Stimulated activated CD8-positive, alpha-beta memory T cell treated with anti-CD3 and anti-CD28 coated beads, Interleukin-4, amount 100 ng/mL, for 4 hours (primary cell): ENCODE measurements at places on chromosomes 1 and 21.

DNA sequence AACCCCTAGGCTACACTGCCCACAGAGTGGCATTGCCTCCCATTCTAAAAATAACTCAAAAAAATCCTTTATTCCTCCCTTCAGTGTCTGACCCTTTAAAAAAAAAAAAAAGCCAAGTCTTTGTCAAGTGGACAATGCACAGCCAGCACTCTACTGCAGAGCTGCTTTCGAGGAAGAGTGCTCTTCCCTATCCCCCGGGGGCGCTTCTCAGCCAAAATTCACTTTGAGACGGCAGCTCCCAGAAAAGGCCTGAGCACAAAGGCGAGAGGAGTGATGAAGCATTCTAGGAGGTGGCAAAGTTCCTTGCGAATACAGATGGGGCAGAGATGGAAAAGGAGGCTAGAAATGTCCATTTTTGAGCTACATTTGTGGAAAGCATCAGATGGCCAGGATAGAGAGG lies 23.3 kb downstream of the EPHA10 start:
- DNase-seq: no peak

- DNase-seq: no peak
Measured at GRCh38 chr1:205256951-205257625, 29.3 kb downstream of the TMCC2 start.

- no peak for DNase-seq
Measured at GRCh38 chr1:159854116-159854692, 8.3 kb downstream of the VSIG8 start.

- DNase-seq: no peak
Measured at GRCh38 chr1:67705735-67706453, 20.9 kb downstream of the GADD45A start.

- DNase-seq: no peak
Measured at GRCh38 chr1:172628401-172628800, 30.5 kb upstream of the FASLG start.

- peak; percentile 58 for DNase-seq
Measured at GRCh38 chr21:44510508-44511218, 29.3 kb downstream of the KRTAP10-1 start.

GRCh38 chr1:4395158-4395557 lies 259.3 kb upstream of the AJAP1 start:
- DNase-seq: no peak

DNA sequence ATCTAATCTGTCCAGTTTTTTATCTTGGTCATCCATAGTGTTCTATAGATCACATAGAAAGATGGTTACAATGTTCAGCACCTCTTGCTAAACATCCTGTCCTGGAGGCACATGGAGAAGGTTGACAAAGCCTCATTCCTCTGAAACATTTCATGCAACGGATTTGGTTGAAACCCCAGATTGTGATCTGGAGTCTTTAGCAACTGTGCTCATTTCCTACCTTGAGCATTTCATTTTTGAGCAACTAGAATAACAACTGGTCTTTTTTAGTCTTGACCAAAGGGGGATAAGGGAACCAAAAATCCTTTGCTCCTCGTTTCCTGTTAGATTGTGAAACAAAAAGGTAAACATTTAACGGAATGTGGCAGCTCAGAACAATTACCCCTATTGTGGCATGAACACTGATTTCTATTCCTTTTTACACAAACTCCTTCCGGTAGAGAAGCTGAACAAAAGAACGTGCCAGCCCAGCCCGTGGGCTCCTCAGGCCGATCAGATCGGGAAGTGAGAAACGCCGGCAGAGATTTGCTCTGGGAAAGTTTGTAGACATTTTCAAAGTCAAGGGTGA lies 94.7 kb upstream of the ERRFI1 start:
- no peak for DNase-seq

- no peak for DNase-seq
Measured at GRCh38 chr1:56285554-56286402, 293.6 kb downstream of the PLPP3 start.

GRCh38 chr1:15962671-15963362 lies 13.1 kb downstream of the ZBTB17 start:
- no peak for DNase-seq

DNA sequence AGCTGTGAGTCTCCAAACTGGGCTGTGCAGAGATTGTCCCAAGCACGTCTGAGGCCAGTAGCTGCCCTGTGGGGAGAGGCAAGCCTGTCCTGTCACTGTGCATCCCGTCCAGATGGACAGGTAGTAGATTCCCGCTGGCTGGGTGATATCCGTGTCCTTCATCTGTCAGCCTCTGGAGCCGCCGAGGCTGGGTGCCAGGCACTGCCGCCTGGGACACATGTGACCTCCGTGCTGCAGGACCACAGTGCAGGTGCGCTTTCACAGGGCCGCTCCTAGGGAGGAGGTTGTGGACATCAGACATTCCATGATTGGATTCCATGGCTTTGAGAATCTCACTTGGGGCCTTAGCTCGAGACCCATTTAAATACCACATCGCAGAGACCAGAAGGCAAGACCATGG lies 4.7 kb downstream of the PDXK start:
- DNase-seq: no peak

GRCh38 chr1:115107516-115108260 lies 18.4 kb upstream of the TSPAN2 start:
- no peak for DNase-seq

DNA sequence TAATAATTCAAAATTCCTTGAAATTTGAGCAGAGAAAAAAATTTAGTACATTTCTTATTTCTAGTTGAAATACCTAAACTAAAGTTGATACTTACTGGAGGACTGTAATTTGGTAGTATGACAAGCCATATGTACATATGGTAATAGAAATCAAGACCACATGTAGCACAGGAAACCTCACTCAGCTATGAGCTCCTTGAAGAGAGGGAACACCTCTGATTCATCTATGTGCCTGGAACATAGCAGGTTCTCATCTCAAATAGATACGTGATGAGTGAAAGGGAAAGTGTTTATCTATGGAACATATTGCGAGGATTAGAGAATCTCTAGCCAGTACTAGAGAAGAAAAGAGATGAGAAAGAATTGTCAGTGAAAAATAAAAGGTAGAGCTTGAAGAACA lies 47.9 kb upstream of the GNG4 start:
- no peak for DNase-seq

GRCh38 chr1:205630241-205630640 lies 1.6 kb downstream of the ELK4 start:
- no peak for DNase-seq

- DNase-seq: no peak
Measured at GRCh38 chr1:237852342-237852741, 38.4 kb downstream of the ZP4 start.

GRCh38 chr1:28056129-28056925 lies 32.1 kb downstream of the EYA3 start:
- peak; percentile 47 for DNase-seq

- DNase-seq: peak; percentile 37
Measured at GRCh38 chr1:110634455-110635311, 28.5 kb upstream of the KCNA2 start.

GRCh38 chr1:231020139-231020601 lies 19.9 kb downstream of the FAM89A start:
- no peak for DNase-seq

GRCh38 chr1:18343581-18343980 lies 137.1 kb upstream of the KLHDC7A start:
- DNase-seq: no peak

DNA sequence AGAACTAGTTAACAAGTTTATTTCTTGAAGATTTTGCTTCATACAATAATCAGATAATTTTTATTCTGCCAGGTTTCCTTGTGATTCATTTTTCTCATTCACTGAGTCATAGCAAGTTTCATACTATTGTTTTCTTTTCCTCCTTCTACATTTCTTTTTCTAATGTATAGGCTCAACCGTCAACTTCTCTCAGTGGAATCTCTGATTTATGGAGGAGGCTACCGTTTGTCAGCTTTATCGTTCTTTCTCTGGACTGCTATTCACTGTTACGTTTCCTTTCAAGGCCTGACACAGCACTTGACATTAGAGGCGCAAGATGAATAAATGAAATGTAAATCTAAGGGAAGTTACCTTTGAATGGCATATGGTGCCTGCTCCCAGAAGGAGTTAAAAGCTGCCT lies 284.3 kb upstream of the NR5A2 start:
- no peak for DNase-seq

- DNase-seq: no peak
Measured at GRCh38 chr1:168088511-168089325, 48.0 kb downstream of the GPR161 start.

DNA sequence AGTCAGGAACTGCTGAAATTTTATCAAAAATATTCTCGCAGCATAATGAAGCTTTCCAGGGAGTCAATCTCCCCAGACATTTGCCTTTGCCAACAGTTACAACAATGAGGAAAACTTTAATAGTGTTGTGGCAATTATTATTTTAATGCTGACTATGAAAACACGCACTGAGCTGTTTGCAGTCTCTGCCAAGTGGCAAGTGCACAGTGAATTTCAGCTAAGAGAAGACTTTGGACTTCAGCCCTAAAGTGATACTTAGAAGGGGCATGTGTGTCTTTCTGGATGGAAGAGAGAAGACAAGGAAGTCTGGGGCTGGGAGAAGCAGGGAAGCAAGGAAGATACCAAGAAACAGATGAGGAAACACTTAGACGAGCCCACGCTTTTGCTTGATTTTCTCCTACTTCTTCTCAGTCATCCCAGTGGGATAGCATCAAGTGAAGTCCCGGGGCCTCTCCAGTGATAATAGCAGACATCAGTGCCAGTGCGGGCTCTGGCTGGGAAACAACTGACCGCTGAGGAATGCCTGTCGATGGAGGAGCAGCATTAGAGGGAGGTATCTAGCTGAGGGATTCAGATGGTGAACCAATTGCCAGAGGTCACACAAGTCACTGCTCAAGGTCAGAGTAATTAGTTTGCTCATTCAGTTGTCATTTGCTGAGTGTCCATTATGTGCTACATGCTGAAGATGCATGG lies 196.3 kb downstream of the TTLL7 start:
- no peak for DNase-seq

- no peak for DNase-seq
Measured at GRCh38 chr1:21865943-21866706, 54.1 kb downstream of the LDLRAD2 start.

- no peak for DNase-seq
Measured at GRCh38 chr1:32180186-32181060, 948 bp downstream of the TXLNA start.

DNA sequence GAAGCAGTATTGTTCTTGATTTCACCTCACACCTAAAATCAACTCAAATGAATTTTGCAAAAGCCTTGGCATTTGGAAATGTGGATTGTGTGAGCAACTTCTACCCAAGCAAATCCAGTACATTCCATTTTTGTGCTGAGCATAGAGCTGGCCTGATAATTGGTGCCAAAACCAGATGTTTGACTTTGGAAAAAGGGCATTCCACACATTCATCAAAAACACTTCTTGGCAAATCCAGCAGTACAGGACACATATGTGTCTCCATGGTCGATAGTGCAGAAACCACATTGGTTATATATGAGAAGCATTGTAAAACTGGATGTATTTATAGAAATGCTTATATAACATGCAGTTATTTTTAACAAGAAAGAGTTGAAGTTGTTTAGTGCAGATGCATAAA lies 210.4 kb downstream of the KCNK2 start:
- DNase-seq: no peak

DNA sequence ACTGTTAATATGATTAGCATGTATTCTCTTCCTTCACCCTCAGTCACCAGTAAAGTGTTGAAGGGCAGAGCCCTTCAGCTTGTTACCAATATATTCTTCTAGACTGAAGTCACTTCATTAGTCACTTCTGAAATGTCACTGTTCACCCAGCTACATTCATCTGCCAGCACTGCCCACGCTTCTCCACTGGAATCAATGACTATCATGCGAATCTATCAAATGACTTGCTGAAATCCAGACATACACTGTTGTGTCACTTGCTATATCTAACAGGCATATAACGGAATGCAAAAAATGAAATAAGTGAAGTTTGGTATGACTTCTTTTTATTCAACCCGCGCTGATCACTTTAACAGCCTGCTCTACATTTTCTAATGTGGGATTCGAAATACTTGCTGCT lies 16.1 kb downstream of the FH start:
- no peak for DNase-seq

- no peak for DNase-seq
Measured at GRCh38 chr1:83697961-83698360, 301.0 kb downstream of the TTLL7 start.

GRCh38 chr1:41365772-41366454 lies 4.7 kb downstream of the FOXO6 start:
- DNase-seq: no peak

GRCh38 chr1:110471131-110471530 lies 20.2 kb downstream of the PROK1 start:
- no peak for DNase-seq

- DNase-seq: no peak
Measured at GRCh38 chr1:244709476-244710368, 56.8 kb downstream of the DESI2 start.

- no peak for DNase-seq
Measured at GRCh38 chr1:224545571-224545970, 70.5 kb upstream of the CNIH3 start.

GRCh38 chr1:59013276-59013927 lies 229.6 kb upstream of the JUN start:
- no peak for DNase-seq

- DNase-seq: no peak
Measured at GRCh38 chr1:201714542-201715329, 114.2 kb upstream of the IPO9 start.

DNA sequence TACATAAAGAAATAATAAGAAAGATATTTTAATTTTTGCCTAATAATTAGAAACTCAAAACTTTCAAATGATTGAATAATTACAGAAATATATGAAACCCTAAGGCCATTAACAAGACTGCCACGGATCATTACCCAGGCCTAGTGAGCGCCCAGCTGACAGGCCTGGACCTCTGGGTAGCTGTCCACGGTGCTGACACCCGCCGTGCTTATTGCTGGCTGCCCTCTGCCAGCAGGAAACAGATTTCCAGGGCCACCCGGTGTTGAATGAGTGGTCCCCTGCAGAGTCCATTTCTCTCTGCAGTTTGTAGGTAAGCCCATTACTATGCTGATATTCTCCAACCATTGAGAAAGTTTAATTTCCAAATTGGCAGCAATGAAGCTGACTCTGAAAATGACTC lies 254.4 kb upstream of the GJB5 start:
- DNase-seq: no peak

DNA sequence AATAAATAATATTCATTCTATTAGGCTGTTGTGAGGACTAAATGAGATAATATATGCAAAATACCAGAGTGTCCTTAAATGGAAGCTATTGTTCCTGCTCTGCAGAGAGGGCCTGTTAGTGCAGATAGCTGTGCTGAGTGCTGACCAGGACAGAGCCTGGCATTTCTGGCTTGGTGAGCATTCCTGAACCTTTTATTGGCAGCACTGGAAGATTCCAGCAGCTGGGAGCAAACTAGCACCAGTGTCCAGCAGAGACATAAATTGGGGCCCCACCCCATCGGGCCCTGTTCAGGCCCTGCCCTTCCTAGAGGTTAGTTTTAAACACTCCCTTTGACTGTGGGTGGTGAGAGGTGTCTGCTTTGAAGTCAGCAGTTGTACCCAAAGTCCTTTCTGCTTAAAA lies 85.9 kb upstream of the GADD45A start:
- DNase-seq: no peak

GRCh38 chr1:204398197-204399125 lies 13.2 kb downstream of the PPP1R15B start:
- DNase-seq: no peak

GRCh38 chr1:244810221-244810620 lies 25.2 kb upstream of the COX20 start:
- DNase-seq: no peak
